ENCODE measurements at places on chromosomes 16 and 17.

DNA sequence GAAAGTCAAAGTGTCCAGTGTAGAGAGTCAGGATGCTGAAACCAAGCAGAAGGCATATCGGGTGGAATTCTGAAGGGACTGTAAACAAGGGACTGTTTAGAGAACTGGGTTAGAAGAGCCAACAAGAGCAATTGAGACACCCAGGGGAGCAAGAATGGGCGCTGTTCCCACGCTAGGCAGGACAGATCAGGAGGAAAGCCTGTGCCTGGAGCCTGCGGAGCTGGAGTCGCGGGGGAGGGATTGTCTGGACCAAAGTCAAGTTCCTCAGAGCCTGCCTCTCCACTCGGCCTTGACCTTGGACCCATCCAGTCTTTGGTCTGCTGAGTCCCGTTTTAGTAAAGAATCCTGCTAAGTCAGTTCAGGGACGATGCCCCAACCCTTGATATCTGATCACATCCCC is 14.7 kb upstream of the KLHL36 start:
- no peak for DNase-seq

GRCh38 chr16:48583075-48584065 is 26.6 kb downstream of the N4BP1 start:
- DNase-seq: no peak

DNA sequence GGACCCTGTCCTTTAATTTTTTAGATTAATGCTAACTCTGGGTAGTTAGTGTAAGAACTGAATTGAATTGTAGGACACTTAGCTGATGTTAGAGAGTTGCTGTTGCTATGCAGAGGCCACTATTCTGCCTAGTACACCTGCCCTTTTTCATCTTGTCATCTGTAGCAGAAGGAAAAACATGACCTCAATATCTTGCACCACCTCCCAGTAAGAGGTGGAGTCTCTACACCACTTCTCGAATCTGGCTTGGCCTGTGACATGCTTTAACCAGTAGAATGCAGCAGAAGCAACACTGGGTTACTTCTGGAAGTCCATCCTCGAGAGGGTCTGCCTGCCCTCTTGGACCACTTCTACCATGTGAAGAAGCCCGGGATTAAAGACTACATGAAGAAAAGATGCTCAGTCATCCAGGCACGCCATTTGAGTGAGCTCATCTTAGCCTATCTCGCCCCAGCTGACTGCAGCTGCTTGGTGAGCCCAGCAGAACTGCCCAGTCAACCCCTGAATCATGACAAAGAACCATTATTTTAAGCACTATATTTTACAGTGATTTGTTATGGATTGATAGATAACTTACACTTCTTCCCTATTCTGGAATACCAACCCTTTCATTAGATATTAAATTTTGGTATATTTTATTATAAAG is 153.5 kb downstream of the MYO1D start:
- no peak for DNase-seq

DNA sequence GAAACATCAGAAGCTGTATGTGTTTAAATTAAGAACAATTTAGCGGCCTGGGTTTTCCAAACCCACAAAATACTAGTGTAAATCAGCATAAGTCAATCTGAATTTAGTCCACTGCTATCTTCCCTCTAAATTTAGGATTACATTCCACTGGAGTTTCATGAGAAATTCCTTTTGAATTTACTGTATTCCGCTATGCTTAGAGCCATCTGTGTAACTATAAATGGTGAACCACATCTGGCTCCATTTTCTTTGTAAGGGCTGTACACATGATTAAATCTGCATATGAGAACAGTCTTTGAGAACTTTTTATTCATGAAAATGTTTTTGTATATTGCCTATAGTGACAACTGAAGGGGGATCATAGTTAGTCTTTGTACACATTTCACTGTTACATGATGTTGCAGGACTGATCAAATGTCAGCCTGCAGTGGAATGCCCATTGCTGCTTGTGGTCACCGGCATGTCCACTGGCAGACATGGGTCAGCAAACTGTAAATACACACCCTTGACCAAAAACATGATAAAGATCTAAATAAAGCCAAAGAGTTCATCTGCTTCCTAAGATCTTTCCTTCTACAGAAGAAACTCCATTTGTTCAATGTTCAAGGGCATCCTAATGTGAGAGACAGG is 36.8 kb downstream of the RPGRIP1L start:
- DNase-seq: no peak

DNA sequence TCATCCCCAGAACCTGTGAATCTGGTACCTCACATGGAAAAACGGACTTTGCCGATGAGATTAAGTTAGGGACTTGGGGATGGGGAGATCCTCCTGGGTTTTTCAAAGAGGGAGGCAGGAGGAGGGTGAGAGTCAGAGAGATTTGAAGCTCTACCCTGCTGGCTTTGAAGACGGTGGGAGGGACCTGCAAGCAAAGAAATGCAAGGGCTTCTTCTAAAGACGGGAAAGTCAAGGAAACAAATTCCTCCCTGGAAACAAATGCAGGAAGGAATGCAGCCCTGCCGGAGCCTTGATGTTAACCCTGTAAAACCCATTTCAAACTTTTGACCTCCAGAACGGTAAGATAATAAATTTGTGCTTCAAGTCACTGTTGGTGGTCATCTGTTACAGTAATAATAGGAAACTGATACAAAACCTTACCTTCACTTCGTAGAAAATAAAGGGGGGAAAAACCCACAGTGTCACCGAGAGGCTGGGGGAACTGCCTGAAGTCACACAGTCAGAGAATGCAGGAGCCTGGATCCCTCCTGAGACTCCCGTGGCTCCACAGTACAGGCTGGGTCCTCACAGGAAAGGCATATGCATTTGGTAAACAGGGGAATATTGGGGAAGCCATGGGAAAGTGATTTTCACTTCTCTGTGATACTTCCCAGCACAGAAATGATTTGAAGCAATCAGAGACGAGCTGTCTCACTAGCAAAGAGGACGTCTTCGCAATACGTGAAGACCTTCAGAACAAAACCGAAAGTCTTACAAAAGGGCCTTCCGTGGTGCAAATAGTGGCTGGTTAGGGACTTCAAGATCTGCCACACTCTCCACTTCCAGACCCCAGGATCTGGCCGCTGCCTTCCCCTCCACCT is 58.9 kb upstream of the CLEC3A start:
- peak; percentile 24 for DNase-seq

GRCh38 chr16:85905110-85906095 is 6.4 kb downstream of the IRF8 start:
- no peak for DNase-seq

DNA sequence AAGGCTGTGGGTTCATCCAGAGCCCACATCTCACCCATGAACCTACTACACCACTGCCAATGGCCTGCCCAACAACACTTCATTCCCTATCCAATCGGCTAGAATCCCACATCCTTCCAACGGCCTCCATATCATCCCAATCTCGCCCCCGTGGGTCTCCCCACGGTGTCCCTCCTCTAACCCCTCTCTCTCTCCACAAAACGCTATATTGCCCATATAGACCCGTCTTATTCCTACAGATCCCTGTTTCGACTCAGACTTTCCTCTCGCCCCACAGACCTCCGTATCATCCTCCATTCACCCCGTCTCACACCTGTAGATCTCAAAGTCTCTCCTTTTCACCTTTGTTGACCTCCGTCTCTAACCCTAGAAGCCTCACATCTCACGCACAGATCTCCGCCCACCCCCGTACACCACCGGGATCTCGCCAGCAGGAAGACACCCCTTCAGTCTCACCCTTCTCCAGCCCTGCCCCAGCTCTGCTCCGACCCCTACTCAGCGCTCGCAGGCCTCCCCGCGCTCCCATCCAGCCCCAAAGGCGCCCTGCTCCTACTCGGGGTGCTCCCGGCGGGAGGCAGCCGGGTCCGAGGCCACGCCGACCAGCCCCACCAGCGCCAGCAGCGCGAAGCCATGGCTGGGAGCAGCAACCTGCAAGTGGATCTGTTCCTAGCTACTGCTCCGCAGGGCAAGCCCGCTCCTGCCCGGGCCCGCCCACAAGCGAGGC is at the start of gene FDXR:
Gene FDXR (minus strand): TSS at position 682 of the 724 bp plus-strand sequence. CDS start 50 bp downstream, at position 632.
- DNase-seq: no peak

- no peak for DNase-seq
Observed at GRCh38 chr16:70750893-70751467, 50.0 kb downstream of the VAC14 start.

Measured in CD4-positive, alpha-beta T cell treated with Interleukin-1 beta for 1 hour (primary cell).